ENCODE measurements at places on chromosomes 6 and 20.

- DNase-seq = no peak
Observed at GRCh38 chr20:14521016-14521415, 183.6 kb upstream of the FLRT3 start.

DNA sequence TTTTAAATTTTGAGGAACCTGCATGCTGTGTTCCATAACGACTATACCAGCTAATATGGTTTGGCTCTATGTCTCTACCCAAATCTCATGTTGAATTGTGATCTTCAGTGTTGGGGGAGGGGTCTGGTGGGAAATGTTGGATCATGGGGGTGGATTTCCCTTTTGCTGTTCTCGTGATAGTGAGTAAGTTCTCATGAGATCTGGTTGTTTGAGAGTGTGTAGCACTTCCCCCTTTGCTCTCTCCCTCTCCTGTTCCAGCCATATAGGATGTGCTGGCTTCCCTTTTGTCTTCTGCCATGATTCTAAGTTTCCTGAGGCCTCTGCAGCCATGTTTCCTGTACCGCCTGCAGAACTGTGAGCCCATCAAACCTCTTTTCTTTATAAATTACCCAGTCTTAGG, 61.8 kb upstream of the NEDD9 start:
- DNase-seq = no peak

DNA sequence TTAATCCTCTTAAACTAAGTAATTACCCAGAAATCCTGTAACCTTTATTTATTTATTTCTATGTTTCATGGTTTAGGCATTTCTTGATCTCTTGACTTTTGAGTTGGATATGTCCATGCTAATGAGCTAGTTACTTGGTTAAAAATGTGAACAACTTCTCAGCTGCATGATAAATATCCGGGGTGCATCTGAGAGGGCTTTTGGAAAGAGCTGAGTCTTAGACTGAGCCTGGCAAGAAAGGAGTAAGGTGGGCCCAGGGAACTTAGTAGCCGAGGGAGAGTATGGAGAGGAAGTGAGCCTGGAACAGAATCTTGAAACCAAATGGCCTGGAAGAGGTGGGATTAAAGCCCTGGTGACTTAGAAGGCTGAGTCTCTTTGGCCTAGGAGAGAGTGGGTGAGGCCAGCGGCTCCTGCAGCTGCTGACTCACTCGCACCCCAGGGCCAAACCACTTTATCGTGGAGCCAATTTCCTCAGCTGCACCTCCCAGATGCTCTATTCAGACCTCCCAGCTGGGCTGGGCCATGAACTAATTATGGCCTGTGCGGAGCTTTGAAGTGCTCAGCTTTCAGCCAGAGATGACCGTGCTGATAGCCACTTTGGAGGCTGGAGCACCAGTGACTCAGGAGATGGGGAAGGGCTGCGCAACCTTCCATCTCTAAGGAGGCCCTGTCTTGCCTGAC, 19.1 kb downstream of the TGM3 start:
- no peak for DNase-seq

- no peak for DNase-seq
Observed at GRCh38 chr6:41549673-41550072, 3.5 kb downstream of the FOXP4 start.

DNA sequence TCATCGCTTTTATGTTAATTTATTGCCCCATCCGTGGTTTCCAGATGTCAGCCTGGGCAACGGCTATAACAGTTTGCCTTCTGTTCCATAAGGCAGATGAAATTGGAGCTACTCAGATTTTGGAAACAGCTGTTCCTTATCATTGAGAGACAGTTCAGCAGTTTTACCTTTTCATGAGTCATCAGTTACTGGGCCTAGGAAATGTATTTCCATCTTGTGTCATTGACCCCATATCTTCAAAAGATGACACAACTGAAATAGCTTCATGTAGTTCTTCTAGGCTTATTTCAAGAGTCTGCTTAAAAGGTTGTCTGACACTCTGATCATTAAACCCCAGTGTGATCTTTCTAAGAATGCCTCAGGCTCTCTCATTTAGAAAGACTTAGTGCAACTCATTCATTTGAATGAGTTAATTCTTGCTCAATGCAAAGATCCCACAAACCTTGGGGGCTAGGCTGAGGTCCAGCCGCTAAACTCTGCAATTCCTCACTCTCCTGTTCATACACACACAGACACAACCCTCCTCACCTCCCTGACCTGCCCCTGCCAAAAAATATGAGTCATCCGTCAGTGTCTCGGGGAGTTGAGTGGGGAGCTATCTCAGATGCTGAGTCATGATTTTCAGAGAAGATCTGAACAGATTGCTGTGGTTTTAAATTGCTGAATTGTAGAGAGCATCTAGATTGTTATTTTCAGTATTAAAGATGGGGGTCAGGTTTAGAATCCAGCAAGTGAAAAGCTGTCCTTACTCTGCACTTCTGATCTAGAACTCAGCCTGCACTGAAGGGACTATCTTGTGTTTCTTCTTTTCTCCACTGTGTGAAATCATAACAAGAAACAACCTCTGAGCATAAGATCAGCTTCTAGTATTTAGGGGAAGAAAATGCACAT, 61.8 kb downstream of the RPP40 start:
- no peak for DNase-seq

- DNase-seq = no peak
Observed at GRCh38 chr20:373171-373890, 7.2 kb upstream of the TRIB3 start.

GRCh38 chr20:36262440-36262839, 26.2 kb downstream of the AAR2 start:
- no peak for DNase-seq

DNA sequence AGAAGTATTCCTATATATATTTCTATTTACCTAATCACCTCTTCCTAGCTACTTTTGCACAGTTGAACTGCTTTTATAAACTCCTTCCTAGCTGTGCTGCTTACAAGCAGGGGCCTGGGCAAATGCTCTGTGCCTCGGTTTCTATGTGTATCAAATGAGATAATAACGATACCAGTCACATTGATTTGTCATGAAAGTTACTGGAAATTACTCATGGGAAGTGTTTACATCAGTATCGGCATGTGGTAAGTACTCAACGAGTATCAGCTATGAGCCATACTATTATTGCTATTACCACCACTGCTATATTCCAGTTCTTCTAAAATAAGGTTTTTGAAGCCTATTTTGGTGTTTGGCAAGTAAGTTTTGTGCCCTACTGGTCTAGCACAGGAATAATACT, 4.9 kb downstream of the LAMA4 start:
- no peak for DNase-seq

DNA sequence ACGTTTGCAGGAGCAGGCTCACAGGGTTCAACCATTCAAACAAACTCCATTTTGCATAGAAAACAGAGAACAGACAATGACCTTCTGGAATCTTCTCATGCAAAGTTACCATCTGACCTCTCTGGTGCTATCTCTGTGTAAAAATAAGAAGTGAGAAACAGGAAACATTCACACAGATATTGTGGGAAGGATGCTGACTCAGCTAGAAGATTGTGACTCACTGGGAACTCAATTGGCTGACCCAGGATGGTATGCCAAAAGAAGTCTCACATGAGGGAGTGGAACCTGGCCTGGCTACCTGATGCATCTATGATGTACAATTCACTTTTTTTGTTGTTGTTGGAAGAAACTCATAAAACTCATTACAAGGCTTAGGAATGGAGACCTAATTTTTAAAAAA, 61.1 kb upstream of the TBX18 start:
- DNase-seq = no peak

- no peak for DNase-seq
Observed at GRCh38 chr6:56618050-56618449, 24.6 kb downstream of the DST start.

- DNase-seq = no peak
Observed at GRCh38 chr6:89794324-89794723, 25.3 kb downstream of the MDN1 start.

- DNase-seq = no peak
Observed at GRCh38 chr6:81759782-81760181, 7.3 kb upstream of the TENT5A start.

- no peak for DNase-seq
Observed at GRCh38 chr20:24808616-24809015, 140.5 kb upstream of the CST7 start.

- no peak for DNase-seq
Observed at GRCh38 chr6:84227044-84227433, 404 bp downstream of the CEP162 start.

GRCh38 chr6:81822568-81822967, 70.1 kb upstream of the TENT5A start:
- no peak for DNase-seq

GRCh38 chr6:3396503-3397180, 60.2 kb downstream of the SLC22A23 start:
- no peak for DNase-seq

- no peak for DNase-seq
Observed at GRCh38 chr6:7727946-7728854, 2.3 kb downstream of the BMP6 start.

DNA sequence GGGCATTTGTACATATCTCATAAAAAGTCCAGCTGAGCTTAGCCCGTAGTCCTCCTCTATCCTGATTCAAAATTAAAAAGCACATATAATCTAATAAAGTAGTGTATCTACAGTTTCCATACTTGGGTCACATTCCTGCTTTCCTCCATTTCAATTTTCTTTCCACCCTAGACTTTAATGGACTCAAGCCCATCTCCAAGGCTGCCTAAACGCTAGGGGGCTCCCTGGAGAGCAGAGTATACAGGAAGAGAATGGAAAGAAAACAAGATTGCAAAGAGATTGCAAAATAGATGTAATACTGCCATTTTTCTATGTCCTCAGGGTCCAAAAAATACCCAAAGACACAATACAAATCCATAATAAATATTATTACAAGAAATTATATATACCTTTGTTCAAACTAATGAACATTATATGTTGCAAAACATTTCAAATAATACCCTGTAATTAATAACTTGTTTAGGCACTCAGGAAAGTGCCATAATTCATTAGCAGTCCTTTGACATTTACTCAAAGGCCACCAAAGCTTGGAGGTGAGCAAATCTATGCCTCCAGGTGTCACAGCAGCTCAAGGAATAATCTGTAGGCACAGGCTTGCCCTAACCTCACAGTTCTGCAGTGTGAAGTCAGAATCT, 2.4 kb upstream of the MCM3 start:
- peak; percentile 8 for DNase-seq

DNA sequence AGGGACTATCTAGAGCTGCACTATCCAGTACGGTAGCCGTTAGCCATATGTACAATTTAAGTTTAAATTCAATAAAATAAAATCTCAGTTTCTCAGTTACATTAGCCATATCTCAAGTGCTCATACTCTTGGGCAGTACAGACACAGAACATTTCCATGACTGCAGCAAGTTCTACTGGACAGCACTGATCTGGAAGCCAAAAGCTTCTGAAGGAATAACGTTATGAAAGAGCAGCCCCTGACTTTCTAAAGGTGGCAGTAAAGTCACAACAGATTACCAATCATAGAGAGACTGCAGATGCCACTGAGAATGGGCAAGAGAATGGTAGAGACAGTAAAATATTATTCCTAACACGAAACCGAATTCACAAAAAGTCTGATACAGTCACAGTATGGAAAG, 36.8 kb downstream of the NDRG3 start:
- DNase-seq = no peak

DNA sequence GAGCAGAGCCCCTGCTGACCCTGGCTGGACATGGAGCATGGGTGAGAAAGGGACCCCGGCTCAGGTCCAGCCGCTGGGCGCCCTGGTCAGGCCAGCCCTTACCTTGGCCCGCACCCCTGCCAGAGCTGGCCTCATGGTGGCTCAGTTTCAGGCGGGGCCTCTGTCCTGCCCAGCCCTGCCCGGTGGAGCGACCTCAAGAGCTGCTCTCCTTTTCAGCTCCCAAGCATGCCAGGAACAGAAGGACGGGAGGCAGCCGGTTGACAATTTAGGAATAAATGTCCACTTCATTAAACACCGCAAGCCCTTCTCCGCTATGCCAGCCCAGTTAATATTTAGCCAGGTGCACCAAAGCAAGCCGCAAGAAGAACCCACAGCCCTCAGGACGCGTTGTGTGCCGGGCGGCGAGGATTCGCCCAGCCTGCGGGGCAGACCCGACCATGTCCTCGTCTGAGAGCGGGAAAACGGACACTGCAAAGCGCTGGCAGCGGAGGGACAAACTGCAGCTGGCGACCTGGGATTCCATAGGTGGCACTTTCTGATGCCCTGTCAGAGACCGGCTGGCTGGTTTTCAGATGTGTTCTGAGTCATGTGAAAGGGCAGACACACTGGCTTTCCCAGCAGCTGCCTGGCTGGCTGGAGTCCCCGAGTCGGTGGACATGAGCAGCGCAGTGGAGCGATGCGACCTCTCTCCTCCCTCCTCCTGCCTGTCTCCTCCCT, 221.9 kb downstream of the TTLL2 start:
- DNase-seq = no peak

DNA sequence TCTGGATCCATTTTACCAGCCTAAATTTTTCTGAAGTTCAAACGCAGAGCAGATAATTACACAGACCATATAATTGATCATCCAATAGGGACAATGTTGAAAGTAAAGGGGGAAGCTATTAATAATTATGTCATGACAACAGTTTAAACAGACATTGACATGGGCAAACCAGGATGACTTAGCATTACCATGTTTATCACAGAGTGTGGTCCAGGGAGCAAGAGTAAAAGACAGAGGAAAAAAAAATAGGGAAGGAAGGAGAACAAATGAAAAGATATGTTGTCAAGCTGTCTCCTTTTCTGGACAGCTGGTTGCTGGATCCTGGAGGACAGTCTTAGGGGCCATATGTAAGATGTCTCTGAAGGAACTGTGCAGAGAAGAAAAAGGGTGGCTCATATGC, 69.4 kb upstream of the FBXL4 start:
- DNase-seq = no peak

GRCh38 chr6:112863753-112864152, 516.6 kb downstream of the RFPL4B start:
- DNase-seq = no peak

- DNase-seq = no peak
Observed at GRCh38 chr20:1618479-1618878, 1.3 kb downstream of the SIRPB1 start.

DNA sequence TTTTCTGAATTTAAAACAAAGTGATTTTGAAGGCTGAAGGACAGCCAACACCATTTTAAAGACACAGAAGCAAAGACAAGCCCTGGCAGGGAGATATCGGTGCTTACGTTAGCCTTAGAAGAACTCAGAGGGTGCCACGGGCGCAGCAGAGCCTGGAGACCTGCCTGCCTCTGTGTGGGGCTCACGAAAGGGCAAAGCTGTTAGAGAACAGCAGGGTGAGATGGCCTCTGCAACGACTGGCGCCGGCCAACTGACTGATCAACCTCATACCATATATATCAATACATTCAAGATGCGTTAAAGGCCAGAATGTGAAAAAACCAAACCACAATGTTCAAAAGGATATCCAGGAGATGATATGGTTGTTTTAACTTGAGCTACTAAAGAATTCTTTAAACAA, 151.0 kb upstream of the RPS6KA2 start:
- DNase-seq = no peak

DNA sequence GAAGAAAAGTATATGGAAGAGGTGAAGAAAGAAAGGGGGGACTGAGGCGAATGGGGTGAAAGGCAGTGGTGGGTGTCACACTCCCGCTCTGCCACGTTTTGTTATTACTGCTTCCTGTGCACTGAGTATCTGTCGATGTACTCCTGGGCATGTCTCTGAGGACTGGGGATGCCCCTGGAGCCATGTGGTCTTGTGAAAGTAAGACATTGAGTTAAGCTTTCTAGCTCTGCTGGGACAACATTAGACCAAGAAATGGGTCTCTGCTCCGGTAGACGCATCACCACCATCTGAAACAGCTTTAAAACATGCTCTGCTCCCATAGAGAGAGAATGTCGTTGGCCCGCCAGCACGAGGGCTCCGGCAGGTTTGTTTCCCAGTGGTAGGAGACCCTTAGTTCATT, 40.0 kb downstream of the IRF4 start:
- no peak for DNase-seq
